ENCODE measurements at places on chromosomes 1 and 21.
A peak's percentile ranks its signal among the peaks of the same experiment; 100 is the strongest.

DNA sequence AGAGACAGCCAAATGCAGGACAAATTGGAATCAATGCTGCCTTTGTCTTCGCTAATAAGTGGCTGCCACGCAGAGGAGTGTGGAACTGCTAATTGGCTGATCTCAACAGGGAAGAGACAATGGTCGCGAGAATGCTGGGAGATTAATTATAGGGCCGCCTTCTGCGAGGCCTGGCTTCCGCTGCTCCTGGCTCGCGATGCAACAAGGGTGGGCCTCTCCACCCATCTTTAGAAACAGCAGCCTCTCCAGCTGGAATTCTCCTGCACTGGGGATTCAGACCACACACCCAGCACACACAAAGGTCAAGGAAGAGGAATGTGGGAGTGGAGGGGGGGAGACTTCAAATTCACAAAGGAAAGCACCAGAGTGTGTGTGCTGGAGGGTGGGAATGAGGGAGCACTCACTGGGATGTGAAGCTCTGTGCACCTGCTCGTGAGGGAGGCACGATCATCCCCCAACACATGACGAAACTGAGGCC lies 200.7 kb upstream of the GRIK3 start:
- DNase-seq: no peak

DNA sequence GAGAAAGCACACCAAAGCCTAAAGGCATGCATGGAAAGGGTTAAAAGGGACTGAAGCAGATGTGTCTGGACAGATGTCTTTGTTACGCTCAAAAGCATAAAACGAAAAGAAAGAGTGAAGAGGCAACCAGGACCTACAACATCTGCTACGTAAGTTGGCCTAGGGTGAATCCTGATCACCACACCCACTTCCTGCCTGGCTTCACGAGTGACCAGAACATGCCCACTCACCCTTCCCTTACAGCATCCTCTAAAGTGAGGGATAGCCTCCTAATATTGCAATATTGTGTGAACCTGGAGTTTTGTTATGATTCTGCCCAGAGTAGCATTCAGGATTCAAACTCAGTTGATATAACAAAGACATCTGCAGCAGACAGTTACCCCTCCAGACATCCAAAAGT lies 10.6 kb upstream of the OLIG2 start:
- DNase-seq: no peak

DNA sequence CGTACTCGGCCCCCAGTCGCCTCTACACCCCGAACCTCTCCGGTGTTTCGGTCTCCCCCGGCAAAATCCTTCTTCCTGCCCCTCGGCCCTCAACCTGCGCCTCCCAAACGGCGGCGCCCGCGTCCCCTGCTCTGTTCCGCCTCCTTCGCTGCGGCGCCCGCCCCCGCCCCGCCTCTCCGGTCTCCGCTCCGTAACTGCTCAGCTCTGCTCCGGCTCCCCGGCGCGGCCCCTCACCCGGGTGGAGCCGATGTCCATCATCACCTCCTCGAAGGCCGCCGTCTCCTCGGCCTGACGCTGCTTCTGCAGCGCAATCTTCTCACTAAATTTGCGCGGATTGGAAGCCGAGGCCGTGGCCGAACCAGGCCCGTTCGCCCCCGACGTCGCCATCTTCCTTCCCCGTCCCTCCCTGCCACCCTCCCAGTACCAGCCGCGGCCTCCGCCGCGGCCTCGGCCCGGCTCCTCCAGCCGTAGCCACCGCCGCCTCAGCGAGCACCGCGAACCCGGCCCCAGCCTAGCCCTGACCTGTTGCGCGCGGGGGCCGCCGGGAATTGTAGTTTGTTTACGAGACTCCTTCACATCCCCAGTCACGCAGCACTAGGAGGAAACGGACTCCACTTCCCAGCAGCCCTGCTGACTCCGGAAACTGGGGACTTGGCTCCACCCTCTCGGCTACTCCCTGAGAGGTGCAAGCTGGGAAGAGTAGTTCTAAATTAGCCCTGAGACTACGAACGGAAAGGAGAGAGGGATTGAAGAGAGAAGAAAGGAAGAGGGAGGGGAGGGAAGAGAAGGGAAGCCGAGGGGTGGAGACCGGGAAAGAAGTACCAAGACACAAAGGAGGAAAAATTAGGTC lies at the start of gene CRTC2:
TSS of gene CRTC2 (minus strand) at position 502 of the 850 bp plus-strand sequence. CDS start at position 387, 115 bp downstream.
- DNase-seq: peak; percentile 97

GRCh38 chr1:15678578-15678977 lies 5.5 kb upstream of the PLEKHM2 start:
- DNase-seq: peak; percentile 62

DNA sequence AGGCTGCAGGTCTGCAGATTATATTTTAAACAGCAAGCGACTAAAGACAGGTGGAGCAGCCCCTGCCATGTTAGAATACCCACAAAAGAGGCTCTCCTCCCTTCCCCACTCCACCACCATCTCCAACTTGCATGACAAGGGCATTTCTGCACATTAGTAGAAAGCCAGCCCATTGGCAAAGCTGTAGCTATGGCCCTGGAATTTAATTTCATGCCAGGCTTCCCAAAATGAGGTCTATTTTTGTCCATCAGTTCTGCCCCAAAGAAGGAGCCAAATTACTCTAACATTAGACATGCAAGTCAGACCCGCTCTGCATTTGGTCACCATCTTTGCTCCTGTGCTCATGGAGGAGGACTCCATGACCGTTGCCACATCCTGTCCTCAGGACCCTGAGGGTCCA lies 115.2 kb downstream of the LAMC2 start:
- DNase-seq: no peak

GRCh38 chr1:37038227-37039093 lies 4.1 kb upstream of the GRIK3 start:
- DNase-seq: peak; percentile 40

DNA sequence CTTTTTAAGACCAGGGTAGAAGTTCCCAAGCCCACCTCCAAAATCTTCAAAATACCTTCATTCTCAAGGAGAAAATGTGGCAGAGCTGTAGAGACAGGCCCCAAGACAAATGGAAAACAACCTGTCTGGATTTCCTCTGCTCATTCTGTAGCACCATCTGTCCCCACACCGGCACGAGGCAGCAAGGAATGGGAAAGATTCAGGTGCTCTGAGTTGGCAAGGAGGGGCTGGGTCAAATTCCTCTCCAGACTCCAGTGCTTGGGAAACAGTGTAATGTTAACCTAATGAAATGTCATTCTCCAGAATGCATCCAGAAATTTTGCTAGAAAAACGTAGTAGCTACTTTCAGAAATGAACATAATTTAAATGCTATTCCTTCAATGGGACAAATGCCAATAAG lies 9.3 kb downstream of the PABPC4 start:
- no peak for DNase-seq

GRCh38 chr21:43781846-43782245 lies 5.7 kb upstream of the CSTB start:
- no peak for DNase-seq

- no peak for DNase-seq
Measured at GRCh38 chr1:242569867-242570266, 45.4 kb upstream of the PLD5 start.

DNA sequence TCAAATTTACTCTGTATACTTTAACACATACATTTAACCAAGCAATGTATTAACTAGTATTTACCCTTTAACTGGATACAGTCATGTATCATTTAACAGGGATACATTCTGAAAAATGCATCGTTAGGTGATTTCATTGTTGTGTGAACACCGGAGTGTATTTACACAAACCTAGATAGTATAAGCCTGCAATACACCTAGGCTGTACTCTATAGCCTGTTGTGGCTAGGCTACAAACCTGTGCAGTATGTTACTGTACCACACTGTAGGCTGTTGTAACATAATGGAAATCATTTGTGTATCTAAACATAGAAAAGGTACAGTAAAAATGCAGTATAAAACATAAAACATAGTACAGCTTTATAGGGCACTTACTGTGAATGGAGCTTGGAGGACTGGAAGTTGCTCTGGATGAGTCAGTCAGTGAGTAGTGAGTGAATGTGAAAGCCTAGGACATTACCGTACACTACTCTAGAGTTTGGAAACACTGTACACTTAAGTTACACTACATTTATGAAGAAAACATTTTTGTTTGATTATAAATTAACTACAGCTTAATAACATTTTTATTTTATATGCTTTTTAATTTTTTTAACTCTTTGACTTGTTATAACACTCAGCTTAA lies 21.3 kb downstream of the RGS4 start:
- peak; percentile 65 for DNase-seq

GRCh38 chr1:34827341-34827941 lies 32.1 kb downstream of the SMIM12 start:
- DNase-seq: no peak

GRCh38 chr1:192448026-192448578 lies 127.5 kb upstream of the RGS1 start:
- DNase-seq: no peak

GRCh38 chr1:110053552-110054428 lies 16.7 kb downstream of the ALX3 start:
- peak; percentile 62 for DNase-seq

DNA sequence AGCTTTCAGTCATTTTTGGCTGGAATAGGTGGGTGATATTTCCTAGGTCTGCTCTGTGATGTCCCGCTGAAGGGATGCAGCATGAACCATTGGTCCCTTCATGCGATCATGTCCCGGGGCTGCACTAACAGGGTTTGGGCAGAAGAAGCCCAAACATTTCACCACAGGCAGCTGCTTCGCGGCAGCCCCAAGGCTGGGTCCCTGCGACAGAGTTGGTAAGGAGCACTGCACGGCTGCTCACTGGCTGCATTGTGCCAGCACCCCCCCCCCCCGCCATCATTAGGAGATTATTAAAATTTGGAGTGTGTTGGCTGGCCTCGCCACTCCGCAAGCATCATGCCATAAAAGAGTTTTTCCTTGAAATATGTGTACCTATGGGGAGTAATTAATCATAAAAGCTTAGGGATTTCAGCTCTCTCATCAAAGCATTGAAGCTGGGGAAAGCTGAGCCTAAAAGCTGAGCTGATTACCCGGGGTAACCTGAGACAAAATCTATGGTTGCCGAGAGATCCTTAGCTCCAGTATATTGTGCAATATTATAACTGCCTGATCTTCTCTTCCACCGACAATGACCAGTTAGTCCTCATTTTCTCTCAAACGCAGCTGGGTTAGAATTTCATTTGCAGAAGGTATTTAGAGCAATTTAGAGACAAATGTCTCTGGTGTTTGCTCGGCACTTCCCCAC lies 62.5 kb downstream of the PEX14 start:
- DNase-seq: no peak

DNA sequence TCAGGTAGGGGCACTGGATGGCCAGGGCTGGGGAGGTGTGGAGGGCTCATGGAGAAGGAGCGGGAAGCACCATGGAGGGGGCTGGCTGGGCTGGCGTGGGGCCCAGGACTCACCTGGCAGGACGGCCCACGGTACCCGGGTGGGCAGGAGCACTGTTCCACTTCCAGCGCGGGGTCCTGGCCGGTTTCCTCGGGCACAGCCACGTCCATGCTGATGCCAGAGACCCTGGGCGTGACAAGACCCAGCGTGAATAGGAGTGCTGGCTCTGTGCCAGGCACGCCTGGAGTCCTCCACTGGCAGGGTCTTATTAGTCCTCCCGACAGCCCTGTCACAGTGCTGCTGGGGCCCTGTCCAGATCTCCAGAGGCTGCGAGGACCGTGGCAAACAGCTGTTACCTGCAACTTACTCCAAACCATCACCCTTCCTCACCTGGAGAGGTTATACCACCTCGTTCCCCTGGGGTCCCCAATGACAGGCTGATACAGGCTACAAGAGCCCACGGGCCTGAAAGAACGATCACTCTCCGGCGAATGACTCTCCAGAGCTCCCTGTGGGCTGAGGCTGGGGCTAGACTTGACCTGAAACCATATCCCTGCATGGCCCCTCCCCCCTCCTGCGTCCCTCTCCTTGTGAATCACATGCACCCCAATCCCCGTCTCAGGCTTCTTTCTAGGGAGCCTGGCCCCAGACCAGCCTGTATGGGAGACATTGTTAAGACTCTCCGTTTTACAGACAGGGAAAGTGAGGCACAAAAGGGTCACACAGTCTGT lies 62.1 kb downstream of the HSPG2 start:
- DNase-seq: no peak

- DNase-seq: no peak
Measured at GRCh38 chr1:168259567-168259966, 21.1 kb upstream of the TBX19 start.

DNA sequence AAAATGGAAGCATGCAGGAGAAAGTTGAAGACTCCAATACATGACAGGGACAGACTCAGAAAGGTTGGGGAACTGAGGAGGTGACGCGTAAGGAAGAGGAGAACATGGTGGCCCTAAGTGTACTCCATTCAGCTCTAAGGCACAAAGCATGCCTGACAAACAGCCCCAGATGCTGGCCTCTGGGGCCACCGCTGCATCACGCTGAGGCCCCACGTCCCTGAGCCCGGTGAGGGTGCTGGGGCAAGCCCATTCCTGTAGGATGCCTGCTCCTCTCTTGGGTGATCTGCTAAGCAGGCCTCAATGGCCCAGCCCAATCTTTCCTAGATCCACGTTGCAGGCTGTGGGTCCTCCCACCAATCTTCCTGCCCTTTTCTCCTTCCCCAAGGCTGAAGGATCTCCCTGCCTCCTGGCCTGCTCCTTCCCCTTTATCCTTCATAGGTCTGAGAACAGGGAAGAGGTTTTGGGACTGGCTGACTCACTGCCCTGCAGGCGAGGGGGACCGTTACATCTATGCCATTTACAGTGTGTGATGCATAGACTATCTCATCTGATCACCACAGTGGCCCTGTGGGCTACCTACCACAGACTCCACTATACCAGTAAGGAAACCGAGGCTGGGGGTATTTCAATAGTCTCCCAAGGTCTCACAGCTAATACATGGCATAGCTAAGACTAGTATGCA lies 16.8 kb upstream of the NID1 start:
- no peak for DNase-seq

- peak; percentile 76 for DNase-seq
Measured at GRCh38 chr1:32743380-32744070, 41.0 kb upstream of the SYNC start.

DNA sequence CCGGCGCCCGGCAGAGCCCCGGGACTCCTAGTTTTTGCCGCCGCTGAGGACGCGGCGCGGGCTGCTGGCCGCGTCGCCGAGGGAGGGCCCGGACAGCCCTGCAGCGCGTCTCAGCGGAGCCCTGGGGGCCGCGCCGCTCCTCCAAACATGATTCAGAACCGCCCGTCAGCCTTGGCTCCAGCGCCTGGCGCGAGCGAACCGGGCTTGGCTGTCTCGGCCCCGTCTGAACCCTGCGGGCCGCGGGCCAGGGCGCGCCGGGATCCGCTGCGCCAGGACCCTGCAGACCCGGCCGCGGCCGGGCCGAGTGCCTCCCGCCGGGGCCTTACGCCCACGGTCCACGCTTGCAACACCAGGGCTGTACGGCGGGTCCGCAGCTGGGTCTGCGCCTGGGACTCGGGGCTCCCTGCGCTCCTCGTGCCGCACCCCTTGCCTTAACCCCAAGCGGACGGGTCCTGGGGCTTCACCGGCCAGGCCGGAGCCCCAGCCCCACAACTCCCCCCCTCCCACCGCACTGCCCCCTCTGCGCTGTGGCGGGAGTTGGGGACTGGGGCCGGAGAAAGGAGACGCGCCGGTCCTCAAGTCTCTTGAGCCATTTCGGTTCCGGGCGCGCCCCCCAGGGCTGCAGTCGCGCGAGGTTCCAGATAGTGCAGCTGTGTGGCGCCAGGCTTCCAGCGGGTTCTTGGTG lies 48.4 kb upstream of the CD34 start:
- peak; percentile 32 for DNase-seq

DNA sequence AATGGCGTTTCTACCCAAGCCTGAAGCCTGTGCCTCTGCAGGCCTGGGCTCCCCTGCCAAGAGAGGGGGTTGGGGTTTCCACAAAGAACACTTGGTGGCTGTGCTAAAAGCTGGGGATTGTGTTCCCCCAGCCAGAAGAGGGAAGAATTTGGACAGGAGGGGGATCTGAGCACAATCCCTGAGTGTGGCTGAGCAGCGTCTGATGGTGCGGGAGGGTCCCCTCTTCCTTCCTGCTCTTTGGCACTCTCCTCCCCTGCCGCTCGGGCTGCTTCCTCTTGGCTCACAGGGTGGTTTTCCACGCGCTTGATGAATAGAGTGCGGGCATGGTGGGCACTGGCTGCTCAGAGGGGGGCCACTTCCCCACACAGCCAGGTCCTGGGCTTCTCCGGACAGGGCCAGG lies 3.7 kb downstream of the GPR37L1 start:
- DNase-seq: no peak

Data from lung microvascular endothelial cell (primary cell).